Activated naive CD4-positive, alpha-beta T cell treated with anti-CD3 and anti-CD28 coated beads, Interleukin-2, amount 50 U/mL, for 16 hours (primary cell): ENCODE measurements at places on chromosomes 4 and X.

GRCh38 chr4:185323606-185324005, 72.1 kb downstream of the LRP2BP start:
- DNase-seq: no peak

DNA sequence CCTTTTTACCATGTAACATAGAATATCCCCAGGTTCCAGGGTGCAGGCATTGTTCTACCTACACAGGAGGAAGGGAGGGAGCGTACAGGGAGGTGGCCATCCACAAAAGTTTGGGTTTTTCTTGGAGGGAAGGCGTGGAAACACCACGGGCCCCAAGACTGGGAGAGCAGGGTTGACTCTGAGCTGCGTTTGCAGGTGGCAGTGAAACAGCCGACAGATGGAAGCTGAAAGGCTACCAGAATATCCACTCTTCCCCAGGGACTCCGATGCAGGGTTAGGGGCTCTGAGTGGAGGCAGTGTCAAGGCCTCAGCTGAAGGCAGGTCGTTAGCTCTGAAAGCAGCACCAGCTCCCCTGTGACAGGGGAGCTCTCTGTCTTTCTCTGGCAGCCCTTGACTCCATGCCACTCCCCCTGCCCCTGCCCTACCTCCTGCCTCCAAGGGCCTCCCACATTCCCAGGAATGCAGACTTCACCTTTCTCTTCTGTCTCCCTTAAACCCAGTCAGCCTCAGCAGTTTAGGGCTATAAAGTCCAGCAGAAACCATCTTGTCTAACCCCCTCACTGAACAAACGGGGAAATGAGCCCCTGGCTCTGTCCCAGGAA, 14.0 kb upstream of the GLOD5 start:
- no peak for DNase-seq

DNA sequence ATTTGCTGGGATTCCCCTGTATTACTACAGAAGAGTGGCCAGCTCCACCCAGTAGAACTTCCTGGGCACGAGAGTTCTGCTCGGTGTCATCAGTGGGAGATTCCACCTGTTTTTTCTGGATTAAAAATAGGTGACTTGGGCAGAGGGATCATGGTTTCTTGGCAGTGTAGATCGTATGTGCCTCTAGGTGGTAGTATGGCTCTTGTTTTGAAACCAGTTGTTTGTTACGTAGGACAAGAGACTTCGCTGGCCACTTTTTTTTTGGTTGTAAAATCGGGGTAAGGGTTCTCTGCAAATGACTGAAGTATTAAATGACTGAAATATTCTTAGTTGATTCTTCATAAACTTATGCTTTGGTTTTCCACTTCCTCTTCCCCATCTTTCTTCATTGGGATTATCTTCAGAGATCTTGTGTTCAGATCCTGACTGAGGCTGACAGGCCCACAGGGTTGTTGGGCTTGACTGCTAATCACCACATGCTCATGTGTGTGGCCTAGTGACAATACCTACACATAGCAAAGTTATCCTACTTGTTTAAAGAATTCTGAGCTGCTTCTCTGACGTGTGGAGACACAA, 43.8 kb upstream of the WDR1 start:
- no peak for DNase-seq

DNA sequence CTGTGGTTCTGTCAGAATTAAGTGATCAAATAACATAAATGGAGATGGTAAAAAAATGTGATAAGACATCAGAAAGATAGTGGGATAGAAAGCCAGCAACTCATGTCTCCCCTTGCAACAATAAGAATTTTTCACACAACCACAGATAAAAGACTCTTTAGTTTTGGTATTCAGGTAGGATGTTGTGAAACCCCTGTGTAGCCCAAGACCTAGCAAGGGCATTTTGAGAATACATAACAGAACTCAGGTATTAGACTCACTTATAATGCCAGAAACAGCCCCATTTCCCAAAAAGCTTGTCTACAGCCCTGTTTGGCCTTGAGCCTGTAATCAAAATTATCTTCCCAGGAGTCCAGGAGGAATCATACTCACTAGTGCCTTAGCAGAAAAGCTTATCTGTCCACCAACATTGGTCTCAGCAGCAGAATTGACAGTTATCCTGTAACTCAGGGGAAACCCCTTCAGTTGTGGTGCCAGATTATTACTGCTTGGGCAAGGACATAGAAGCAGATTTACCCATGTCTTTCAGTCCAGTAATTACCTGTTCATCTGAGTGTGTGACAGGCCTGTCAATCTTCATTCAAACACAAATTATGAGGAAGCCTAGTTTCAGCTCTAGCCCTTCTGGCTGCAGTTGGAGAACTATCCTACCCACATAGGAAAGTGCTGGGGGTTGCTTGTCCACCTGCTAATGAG, 41.0 kb upstream of the UGT2B17 start:
- no peak for DNase-seq

DNA sequence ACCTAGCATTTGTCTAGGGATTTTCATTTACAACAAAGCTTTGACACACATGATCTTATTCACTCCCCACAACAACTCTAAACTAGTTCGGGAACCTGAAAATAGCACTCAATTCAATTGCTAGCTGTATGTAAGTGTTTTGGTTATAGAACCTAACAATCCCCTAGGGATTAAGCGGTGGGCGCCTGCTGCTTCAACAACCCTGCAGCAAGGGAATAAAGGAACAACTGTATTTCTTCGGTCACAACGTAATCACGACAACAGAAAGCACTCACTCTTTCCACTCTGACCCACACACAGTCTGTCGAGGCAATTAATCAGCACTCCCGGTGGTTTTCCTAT, 674 bp upstream of the DIAPH2 start:
- DNase-seq: no peak
